ENCODE measurements at places on chromosomes 1 and 21. TPM values are rescaled to one million over a fixed set of nuclear protein-coding genes. Genes with fewer than 3 reads are reported as not detected.

DNA sequence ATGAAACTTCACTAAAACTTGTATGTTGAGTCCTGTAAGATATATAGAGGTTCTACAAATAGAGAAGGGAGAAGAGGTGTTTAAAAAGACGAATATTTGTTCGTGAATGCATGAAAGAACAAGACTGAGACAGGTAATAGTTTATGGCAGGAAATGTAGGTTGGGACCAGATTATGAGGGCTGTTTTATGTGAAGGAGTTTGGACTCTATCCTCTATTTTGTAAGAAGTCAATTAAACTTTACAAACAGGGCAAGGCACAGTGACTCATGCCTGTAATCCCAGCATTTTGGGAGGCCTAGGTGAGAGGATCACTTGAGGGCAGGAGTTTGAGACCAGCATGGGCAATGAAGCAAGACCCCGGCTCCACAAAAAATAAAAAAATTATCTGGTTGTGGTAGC, 5.7 kb downstream of the SLC35A3 start:
- DNase-seq: no peak

GRCh38 chr1:201346337-201346939, 31.0 kb downstream of the TNNT2 start:
- peak; percentile 38 for DNase-seq

The CYP4X1 gene
- total RNA-seq: 0.81 TPM

GRCh38 chr1:109793486-109794318, 30.0 kb upstream of the EPS8L3 start:
- DNase-seq: no peak

DNA sequence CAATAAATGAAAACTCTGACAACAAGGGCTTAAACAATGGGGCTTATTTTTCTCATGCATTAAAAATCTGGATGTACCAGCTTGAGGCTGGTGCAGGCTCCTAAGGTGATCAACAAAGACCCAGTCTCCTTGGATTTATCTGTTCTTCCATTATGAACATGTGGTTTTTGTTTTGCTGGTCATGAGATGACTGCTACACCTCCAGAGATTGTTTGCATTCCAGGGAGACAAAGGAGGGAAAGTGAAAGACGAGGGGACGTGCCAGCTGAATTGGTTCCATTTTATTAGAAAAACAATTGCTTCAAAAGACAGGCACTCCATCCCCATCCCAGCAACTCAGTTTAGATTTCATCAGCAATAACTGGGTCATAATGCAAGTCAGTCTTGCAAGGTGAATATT, 90.9 kb upstream of the KCNK1 start:
- no peak for DNase-seq

DNA sequence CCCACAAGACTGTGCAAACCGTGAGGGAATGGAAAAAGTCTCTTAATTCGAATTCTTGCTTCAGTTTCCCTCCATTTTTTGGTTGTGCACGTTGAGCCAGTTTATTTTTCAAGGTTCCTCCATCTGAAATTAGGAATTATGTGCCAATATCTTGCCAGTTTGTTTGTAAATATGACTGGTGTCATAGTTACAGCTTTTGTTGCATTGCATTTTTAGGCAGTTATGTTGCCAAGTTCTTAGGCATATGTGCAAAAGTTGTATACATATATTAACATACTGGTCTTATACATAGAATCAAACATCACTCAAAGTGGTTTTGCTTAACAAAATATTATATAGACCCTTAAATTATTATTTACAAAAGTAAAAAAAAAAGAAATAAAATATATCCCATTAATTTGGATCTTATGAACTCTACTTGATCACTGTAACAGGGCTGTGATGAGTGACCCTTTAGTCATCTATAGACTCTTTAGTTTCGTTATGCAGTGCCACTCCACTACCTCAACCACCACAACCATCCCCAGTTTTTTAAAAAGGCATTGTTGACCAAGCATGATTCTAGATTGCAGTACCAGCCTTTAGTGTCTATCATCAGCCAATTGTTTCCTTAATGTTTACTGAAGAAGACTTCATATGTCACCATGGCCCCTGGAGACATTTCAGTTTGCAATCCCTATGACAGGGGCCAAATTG, 20.9 kb upstream of the DYNLT5 start:
- DNase-seq: no peak

All from glutamatergic neuron (in vitro differentiated cells).